Esophagus squamous epithelium (tissue), 5 donors: ENCODE measurements at places on chromosomes 5 and 9.

GRCh38 chr9:120878188-120879130 lies 1.5 kb upstream of the PHF19 start:
- no peak for DNase-seq

DNA sequence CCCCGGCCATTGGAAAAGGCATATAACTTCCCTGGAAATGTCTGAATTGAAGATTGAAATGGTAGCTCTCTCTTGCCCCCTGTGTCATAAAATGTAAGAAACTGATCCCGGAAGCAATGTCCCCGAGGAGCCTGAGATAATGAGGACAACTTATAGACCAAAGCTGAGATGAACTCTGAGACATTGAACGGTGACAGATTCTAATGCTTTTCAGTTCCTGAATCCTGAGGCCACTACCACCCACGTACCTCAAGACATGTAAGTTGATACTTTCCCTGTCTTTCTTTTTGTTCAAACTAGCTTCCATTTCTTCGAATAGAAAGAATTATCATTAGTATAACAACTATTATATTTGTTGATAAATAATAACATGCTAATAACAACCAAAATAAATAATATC lies 51.0 kb downstream of the KIF4B start:
- DNase-seq = no peak

- DNase-seq = no peak
Observed at GRCh38 chr9:94108584-94108983, 24.3 kb downstream of the PTPDC1 start.

DNA sequence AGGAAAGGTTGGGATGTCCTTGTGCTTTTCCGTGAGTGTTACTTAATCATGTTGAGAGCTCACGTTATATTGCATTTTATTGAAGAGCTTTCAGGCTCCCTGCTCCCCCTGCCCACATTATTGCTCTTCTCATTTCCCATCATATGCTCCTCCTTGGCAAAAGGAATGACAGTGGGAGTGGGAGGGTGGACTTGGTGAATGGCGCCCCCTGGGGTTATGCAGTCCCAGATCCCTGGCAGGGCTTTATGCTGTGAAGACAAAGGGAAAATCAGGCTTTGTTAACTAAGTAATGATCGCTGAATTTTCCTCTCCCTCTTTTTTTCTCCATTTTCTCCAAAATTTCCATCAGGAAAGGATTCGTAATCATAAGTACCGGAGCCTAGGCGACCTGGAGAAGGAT lies 166.6 kb downstream of the SMARCA2 start:
- no peak for DNase-seq

DNA sequence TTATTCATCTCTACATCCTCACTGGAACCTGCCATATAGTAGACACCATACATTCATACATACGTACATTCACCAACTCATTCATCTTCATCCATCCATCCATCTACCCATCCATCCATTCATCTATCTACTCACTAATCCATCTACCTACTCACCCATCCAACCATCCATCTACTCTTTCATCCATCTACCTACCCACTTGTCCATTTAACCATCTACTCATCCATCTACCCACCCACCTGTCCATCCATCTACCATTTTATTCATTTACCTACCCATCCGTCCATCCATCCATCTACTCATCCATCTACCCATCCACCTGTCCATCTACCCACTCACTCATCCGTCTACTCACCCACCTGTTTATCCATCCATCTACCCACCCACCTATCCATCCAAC lies 31.9 kb upstream of the LCP2 start:
- DNase-seq = no peak
